Ovary (tissue), 10 donors: ENCODE measurements at places on chromosomes 16 and 17. TPM values are rescaled to one million over a fixed set of nuclear protein-coding genes. Genes with fewer than 3 reads are reported as not detected.

GRCh38 chr17:12415031-12415430 is 250.7 kb upstream of the MYOCD start:
- no peaks in the 10 kb centered on the region for H3K27me3 ChIP-seq
- H3K4me3 ChIP-seq: no peak overlapping the region
- DNase-seq: no peak

KIF2B gene
- not detected for total RNA-seq

- no peaks in the 10 kb centered on the region for H3K4me1 ChIP-seq
- H3K27me3 ChIP-seq: no peaks in the 10 kb centered on the region
- H3K4me3 ChIP-seq: no peak overlapping the region
- no peaks in the 10 kb centered on the region for H3K36me3 ChIP-seq
These were observed 279.8 kb upstream of the SALL1 start for GRCh38 chr16:51430716-51431369.

VASN gene
- 19.8 TPM for total RNA-seq

GRCh38 chr16:16149710-16150116 is 73.6 kb downstream of the ABCC6 start:
- H3K4me3 ChIP-seq: no peak overlapping the region
- H3K27ac ChIP-seq: peak overlapping the region; percentile 70
- no peak for DNase-seq

GRCh38 chr16:7650431-7650830 is 317.8 kb downstream of the RBFOX1 start:
- no peaks in the 10 kb centered on the region for H3K27me3 ChIP-seq
- no peaks in the 10 kb centered on the region for H3K36me3 ChIP-seq
- DNase-seq: no peak
- no peak overlapping the region for H3K4me3 ChIP-seq
- no peaks in the 10 kb centered on the region for H3K4me1 ChIP-seq

- no peaks in the 10 kb centered on the region for H3K36me3 ChIP-seq
- H3K27ac ChIP-seq: no peak overlapping the region
- no peak overlapping the region for H3K4me3 ChIP-seq
- no peaks in the 10 kb centered on the region for H3K27me3 ChIP-seq
- DNase-seq: no peak
These were observed 67.2 kb downstream of the PARN start for GRCh38 chr16:14562691-14563491.

DNA sequence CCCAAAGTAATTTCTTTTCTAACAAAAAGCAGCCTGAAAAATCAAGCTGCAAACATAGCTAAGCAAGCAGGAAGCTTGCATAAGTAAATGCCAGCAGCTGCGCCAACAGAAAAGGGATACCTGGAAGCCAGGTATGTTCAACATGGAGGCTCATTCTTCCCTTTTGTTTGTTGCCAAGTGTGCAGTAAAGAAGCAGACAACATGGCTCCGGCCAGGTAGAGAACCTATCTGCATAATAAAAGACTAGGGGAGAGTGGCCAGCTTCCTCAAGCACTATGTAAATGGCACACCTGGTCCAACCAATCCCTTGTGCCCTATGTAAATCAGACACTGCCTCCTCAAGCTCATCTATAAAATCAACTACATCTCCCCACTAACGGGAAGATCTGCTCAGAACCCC is 1407.0 kb downstream of the CDH11 start:
- no peaks in the 10 kb centered on the region for H3K4me1 ChIP-seq
- H3K27me3 ChIP-seq: no peaks in the 10 kb centered on the region
- H3K4me3 ChIP-seq: no peak overlapping the region
- DNase-seq: no peak

DNA sequence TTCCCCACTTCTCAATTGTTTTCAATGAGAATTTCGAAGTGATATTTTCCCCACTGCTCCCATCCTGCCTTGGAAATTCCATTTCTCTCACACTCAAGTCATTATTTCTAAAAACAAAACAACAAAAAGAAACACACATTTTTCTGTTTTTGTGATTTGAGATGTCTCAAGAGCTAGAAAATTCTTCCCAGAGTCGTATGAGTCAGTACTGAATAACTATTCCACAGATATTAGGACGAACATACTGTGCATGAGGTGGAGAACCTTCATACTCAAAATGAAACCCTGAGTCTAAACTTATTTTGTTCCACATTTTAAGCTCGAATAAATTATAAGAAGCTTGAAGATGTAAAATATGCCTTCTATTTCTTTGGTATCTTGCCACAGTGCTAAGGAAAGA is 204.6 kb downstream of the SLC39A11 start:
- no peak overlapping the region for H3K4me3 ChIP-seq
- no peaks in the 10 kb centered on the region for H3K36me3 ChIP-seq
- no peak for DNase-seq
- no peak overlapping the region for H3K27ac ChIP-seq
- no peaks in the 10 kb centered on the region for H3K27me3 ChIP-seq

GRCh38 chr17:43601280-43602039 is 55.3 kb upstream of the ETV4 start:
- H3K4me3 ChIP-seq: no peak overlapping the region
- DNase-seq: no peak
- no peaks in the 10 kb centered on the region for H3K27me3 ChIP-seq
- H3K4me1 ChIP-seq: no peaks in the 10 kb centered on the region
- H3K36me3 ChIP-seq: no peaks in the 10 kb centered on the region
